ENCODE measurements at places on chromosomes 6 and 20.
A peak's percentile ranks its signal among the peaks of the same experiment; 100 is the strongest.

DNA sequence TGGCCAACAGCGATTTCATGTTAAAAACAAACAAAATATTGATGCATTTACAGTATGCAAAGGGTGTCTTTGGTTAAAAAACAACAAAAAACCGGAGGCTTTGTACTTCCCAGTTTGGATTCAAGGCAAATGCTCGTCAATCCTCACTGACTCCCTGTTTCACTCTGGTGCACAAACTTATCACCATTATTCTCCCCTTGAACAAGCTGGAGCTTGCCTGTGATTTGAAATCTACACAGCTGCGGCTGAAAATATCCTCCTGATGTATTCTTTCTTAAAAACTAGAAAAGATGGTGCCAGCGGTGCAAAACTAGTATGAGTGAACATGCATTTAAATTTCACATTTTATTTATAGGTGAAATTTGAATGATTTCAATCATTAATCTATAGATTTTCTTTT lies 3.3 kb downstream of the PERP start:
- no peak for DNase-seq

GRCh38 chr20:6533351-6533750 lies 234.1 kb upstream of the BMP2 start:
- DNase-seq, result no peak

DNA sequence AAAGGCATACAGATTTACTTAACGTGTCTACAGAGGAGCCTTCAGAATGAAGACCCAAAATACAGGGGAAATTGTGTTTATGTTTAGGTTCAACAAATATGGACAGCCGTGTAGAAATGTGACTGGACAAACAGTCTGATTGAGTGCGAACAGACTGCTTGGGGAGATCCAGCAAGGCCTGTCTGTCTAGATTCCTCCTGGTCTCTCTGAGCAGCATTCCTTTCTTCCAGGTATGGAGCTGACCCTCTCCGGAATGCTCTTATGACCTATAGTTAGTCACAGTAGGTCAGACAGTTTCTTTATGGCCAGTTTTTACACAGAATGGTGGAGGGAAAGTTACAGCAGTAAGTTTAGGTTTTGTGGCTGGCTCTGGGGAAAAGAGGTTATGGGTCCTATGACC lies 9.0 kb downstream of the RIN2 start:
- no peak for DNase-seq

DNA sequence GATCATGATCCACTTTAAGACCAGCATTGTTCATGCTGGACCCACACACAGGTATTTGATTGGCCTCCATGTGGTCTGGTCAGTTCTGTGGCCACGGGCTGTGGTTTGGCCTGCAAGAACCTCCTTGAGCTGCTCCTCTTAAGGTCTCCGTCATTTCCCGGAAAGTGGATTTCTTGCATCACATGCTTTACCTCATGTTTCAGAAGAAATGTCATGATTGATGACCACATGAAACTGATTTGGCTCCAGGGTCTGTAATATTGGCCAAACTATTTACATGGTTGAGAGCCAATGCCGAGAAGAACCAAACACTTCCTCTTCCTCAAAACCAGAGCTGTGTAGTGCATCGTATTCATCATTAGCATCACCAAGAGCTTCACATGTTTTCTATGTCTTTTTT lies 13.2 kb upstream of the RSPH3 start:
- no peak for DNase-seq

DNA sequence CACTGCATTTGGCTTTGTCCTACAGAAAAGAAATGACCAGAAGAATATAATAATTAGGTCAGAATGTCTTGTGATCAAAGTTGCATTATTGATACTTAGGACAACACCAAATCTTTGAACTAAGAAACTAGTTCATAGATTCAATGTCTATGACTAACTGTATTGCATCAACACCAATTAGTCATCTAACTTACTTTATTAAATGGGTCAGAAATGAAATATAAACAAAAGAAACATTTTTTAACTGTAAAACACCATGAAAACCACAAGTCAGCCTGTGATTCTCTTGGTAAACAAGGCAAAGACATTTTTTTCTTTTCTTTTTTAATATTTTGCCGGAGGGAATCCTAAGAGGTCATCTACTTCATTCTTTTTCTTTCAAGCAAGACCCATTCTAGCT lies 114.1 kb upstream of the HDDC2 start:
- DNase-seq, result no peak

- no peak for DNase-seq
Measured at GRCh38 chr6:1778686-1779235, 169.0 kb downstream of the FOXC1 start.

DNA sequence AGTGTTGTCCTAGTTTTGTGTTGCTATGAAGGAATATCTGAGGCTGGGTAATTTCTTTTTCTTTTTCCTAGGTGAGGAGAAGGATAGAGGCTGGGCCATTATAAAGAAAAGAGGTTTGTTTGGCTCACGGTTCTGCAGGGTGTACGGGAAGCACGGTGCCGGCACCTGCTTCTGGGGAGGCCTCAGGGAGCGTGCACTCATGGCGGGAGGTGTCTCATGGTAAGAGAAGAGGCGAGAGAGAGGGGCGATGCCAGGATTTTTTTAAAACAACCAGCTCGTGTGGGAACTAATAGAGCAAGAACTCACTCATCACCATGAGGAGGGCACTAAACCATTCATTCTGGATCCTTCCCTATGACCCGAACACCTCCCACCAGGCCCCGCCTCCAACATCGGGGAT lies 14.2 kb upstream of the NPBWR2 start:
- no peak for DNase-seq

DNA sequence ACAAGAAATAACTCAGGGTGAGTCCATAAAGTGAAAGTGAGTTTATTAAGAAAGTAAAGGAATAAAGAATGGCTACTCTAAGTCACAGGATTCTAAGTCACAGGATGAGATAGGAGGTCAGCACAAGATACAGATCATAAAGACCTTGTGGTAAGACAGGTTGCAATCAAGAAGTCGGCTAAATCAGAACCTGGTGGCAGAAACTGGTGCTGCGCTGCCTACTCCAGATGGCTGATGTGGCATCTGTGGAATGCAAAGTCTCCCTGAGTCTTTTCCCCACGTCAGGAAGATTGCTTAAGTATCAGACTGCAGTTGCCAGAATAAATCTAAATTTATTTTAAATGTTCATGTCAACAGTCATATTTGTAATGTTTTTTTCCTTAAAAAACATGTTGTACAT lies 10.7 kb upstream of the KCNK15 start:
- no peak for DNase-seq

- no peak for DNase-seq
Measured at GRCh38 chr6:31474871-31475286, 23.1 kb upstream of the MICB start.

DNA sequence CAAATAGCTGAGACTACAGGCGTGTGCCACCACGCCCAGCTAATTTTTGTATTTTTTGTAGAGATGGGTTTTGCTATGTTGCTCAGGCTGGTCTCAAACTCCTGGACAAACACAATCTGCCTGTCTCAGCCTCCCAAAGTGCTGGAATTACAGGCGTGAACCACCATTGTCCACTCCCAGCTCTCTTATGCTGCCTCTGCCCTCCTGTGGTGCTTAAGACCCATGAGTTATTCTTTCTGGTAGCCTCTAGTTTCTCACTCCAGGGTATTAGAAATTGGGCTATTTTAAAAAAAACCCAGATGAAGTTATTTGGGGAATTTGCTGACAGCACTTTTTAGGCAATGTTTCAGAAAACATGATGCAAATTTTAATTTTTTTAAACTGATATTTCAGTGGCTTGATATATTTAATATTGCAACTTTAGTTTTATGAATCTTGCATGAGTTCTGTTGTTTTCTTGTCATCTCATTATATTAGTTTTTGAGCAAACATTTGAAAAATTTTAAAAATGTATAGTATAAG lies 114.0 kb upstream of the FOXO3 start:
- DNase-seq, result no peak

GRCh38 chr6:35489066-35489465 lies 7.8 kb downstream of the TEAD3 start:
- peak; percentile 63 for DNase-seq

DNA sequence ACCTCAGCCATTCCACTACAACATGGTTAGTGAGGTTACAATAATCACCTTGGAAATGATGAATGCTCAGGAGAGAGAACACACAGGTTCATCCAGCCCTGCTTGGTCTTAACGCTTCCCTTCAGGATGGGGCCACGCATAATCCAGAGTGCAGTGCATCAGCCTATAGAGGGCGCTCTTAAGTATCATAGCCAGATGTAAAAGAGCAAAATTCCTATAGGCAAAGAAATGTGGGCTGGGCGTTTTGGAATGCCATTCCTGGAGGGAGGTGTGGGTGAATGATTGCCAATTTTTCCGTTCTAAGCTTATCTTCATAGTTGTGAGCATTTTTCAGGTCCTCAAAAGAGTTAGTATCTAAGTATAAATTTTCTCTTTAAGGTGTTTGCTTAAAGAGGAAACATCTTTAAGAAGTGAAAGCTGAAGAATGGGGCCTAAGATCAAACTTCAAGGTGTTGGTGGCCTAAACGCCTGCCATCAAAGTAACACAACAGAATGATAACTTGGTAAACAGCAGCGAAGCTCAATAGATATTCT lies 1.8 kb downstream of the RIPOR2 start:
- DNase-seq, result peak; percentile 43

GRCh38 chr6:100171533-100172321 lies 177.7 kb upstream of the MCHR2 start:
- peak; percentile 26 for DNase-seq

DNA sequence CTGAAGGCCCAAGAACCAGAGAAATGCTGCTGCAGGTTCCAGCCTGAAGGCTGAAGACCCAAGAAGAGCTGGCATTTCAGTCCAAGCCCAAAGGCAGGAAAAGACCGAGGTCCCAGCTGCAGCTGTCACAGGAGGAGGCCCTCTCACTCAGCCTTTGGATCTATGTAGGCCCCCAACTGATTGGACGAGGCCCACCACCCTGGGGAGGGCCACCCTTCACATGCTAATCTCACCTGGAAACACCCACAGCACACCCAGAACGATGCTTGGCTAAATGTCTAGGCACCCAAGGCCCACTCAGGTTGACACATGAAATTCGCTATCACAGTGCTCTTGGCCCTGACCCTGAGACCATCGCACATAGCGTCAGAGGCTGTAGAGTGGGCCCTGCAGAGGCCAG lies 6.8 kb downstream of the SLCO4A1 start:
- no peak for DNase-seq

GRCh38 chr20:32231847-32232246 lies 24.2 kb downstream of the POFUT1 start:
- DNase-seq, result peak; percentile 51

- DNase-seq, result no peak
Measured at GRCh38 chr6:119566546-119567260, 217.1 kb upstream of the MAN1A1 start.

DNA sequence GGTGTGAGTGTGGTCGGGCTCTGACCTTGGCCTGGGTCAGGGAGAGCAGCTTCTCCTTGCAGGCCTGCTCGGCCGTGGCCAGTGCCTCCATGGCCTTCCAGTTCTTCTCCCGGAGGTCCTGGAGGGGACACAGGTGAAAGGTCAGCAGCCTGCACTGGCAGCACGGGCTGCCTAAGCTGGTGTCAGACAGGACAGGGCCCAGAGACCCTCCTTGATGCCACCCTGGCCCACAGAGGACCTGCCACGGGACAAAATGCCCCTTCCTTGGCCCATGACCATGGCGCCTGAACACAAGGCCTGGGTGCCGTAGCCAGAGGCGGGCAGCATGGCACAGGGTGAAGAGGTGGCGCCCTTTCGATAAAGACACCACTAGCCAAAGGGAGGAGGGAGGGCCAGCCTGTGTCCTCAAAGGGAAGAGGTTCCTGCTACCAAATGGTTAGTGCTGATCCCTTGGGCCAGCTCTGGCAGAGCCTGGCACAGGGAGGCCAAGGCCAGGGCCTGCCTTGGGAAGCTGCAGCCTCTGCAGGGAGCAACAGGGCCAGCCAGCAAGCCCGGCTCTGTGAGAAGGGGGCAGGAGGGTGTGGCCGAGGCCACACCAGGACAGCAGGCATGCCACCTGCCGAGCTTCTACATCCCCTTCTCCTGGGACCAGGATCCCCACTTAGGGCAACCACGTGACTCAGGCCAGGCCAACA lies 54.8 kb downstream of the DSTN start:
- no peak for DNase-seq

- no peak for DNase-seq
Measured at GRCh38 chr6:151240791-151241642, 1.2 kb downstream of the AKAP12 start.

All from Kasumi-1 (cell line).